ELR (cell line): ENCODE measurements at places on chromosomes 7 and 10.

GRCh38 chr7:28738412-28738811 lies 219.7 kb downstream of the TRIL start:
- no peak for DNase-seq

GRCh38 chr10:4656576-4657194 lies 169.3 kb upstream of the AKR1E2 start:
- DNase-seq: peak; percentile 79

DNA sequence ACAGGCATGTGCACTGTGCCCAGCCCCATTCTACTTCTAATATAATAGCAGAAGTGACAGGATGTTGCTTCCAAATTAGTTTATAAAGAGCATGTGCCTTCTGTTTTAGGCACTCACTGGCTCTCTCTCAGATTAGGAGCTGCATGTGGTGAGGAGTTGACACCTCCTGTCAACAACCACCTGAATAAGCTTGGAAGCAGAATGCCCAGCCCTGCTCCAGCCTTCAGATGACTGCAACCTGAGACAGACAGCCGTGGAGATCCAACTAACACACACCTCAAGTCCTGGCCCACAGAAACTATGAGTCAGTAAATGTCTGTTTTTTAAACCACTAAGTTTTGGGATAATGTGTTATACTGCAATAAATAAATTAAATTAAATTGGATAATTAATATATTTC lies 54.5 kb downstream of the PARD3 start:
- DNase-seq: peak; percentile 55

DNA sequence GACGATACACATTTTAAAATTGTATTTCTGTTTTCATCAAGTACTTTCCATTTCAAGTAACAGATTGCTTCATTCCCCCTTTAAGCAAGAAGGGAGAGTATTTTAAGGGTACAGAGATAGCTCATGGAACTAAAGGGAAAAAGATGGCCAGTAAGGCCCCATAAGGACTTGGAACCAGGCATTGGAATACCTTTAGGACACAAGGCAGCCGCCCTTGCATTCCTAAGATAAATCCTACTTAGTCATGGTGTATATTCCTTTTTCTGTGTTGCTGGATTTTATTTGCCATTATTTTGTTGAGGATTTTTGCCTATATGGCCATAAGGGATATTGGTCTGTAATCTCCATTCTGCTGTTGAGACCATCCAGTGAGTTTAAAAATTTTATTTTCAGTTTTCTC lies 49.2 kb downstream of the BTRC start:
- no peak for DNase-seq

GRCh38 chr7:132280335-132280734 lies 295.9 kb downstream of the PLXNA4 start:
- DNase-seq: no peak

- DNase-seq: peak; percentile 67
These were observed 181.3 kb downstream of the MAGI2 start for GRCh38 chr7:79272066-79272669.

GRCh38 chr10:80537086-80537735 lies 491 bp upstream of the SH2D4B start:
- no peak for DNase-seq

DNA sequence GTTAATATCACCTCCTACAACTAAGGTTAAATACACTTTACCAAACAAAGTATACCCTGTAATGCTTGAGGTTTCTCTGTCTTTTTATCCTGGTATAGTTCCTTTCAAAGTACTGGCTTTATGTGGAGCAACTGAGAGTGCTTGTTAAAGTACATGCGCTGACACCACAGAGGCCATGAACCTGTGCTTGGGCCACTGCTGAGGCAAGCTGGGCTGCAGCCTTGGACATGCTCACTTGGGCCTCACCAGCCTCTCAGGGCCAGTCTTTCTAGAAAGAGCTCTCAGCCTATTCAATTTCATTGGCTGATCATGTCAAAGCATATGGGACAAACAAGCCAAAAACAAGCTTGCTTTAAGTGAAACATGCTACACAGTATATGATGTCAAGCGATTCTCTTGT lies 126.1 kb upstream of the DNAJB12 start:
- no peak for DNase-seq

GRCh38 chr10:97063983-97064837 lies 121.5 kb downstream of the SLIT1 start:
- DNase-seq: no peak
